ENCODE measurements at places on chromosomes 7 and 10.

DNA sequence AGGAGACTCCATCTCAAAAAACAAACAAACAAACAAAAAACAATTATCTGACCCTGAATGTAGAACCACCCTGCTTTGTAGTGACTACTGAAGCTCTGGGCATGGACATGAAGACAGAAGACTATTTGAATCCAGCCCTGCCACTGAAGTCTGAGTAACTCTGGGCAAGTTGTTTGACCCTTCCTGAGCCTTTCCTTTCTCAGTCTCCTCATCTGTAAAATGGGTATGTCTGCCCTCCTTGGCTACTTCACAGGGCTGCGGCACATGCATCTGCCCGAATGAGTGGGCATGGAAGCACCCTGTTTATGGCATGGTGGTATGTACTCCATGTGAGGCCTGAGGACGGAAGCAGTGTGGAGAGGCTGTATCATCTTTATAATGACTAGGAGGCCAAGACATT lies 22.2 kb upstream of the MALSU1 start:
- no peak for DNase-seq

GRCh38 chr10:121459279-121459621 lies 139.0 kb downstream of the FGFR2 start:
- no peak for DNase-seq

DNA sequence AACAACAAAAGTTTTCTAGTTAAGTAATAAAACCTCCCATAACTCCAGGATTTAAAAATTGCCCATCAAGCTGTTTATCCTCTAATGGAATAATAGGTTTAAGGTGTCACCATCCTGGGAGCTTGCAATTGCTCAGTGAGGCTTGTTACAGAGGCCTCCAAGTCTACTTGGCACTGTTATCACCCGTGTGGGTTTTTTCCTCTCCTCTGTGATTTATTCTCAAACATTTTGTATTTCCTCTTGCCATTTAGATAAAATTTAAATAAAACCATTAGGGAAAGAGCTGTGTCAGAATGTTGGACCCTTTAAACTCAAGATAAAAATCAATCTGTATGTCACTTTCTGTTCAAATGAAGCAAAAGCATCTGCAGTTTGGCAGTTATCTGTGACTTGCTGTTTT lies 202.6 kb downstream of the GALNT17 start:
- DNase-seq = no peak

DNA sequence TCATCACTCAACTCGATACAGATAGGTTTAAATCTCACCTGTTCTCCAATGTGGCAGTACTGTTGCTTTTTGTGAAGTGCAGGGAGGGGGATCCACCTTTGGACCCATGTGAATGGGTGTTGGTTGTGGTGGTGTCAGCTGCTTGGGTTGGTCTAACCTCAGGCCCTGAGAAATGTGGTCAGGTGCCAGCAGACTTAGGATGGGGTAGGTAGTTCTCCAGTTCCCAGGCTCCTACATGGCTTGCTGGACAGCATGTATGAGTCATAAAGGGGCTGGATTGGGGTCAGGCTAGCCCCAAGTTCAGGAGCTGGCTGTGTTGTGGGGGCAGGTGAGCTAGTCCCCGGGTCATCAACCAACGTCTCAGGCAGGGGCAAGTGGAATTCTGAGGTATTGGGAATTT lies 472.6 kb upstream of the CNTNAP2 start:
- DNase-seq = no peak

DNA sequence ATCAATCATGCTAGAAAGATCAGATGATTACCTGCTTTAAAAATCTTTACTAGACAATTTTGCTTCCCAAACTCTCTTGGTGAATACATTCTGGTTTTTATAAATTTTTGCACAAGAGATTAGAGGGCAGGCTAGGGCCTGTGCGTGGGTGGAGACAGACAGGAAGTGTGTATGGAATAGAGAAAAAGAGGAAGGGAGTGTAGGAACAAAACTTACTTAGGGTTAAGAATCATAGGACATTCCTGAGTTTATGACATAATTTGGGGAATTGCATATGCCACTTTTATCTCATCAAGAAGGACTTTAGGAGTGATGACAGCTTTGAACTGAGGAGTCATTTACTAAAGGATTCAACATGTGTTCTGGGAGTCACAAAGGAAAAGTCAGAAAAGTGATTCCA lies 31.3 kb downstream of the LAMB1 start:
- peak; percentile 64 for DNase-seq

- no peak for DNase-seq
Measured at GRCh38 chr10:77293773-77294172, 343.8 kb downstream of the KCNMA1 start.

- no peak for DNase-seq
Measured at GRCh38 chr7:32259931-32260596, 189.9 kb upstream of the PDE1C start.

DNA sequence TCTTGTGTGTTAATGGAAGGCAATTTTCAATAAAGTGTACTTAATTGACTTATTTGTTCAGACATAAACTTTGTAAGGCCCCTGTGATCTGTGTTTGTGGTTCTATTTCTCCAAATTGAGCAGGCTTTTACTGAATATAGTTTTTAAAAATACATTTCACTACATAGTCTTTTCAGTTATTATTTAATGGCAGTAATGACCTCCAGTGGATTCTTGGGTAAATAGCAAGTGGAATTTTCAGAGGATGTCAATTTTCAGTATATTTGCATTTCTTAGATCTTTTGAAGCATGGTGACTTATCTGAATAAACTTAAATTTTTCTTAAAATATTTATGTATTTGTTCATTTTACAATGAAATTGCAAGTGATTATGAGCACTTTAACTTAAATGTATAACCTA lies 203.1 kb upstream of the PCLO start:
- DNase-seq = peak; percentile 5

DNA sequence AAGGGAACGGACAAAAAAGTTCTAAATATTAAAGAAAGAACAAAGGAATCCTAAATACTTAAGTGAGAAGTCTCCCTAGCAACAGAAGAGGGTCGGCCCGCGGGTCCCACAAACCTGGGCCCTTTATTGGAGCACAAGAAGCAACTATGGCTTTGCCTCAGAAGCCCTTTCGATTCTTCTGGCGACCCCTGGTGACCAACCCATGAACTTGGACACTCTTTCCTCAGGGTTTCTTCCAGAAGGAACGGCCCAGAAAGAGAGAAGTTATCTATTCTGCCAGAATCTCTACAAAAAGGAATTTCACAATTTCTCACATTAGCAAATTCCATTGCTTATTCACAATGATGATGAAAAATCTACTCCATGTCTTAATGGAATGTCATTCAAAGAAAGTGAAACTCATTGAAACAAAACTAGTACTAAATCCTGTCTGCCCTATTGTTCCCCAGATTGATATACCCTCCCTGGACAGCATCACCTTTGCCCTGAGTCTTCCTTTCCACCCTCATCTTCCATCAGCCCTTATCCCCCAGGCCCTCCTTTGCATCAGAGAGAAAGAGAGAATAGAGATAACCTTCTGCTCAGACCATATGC lies 43.7 kb downstream of the CPVL start:
- DNase-seq = peak; percentile 77

DNA sequence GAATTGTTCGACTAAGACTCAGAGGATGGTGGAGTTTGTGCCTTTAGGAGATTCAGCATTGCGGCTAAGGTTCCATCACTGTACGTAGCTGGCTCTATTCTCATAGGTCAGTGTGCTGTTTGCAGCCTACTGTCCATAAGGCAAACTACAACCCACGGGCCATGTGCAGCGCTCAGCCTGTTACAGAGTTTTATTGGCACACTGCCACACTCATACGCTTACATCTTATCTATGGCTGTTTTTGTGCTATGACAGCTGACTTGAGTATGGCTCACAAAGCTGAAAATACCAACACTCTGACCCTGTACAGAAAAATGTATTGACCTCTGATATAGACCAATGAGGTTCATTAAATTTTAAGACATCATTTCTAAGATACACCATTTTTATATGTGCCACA lies 114.5 kb downstream of the ARID5B start:
- peak; percentile 39 for DNase-seq

GRCh38 chr7:4166807-4167206 lies 515.3 kb upstream of the FOXK1 start:
- DNase-seq = no peak

DNA sequence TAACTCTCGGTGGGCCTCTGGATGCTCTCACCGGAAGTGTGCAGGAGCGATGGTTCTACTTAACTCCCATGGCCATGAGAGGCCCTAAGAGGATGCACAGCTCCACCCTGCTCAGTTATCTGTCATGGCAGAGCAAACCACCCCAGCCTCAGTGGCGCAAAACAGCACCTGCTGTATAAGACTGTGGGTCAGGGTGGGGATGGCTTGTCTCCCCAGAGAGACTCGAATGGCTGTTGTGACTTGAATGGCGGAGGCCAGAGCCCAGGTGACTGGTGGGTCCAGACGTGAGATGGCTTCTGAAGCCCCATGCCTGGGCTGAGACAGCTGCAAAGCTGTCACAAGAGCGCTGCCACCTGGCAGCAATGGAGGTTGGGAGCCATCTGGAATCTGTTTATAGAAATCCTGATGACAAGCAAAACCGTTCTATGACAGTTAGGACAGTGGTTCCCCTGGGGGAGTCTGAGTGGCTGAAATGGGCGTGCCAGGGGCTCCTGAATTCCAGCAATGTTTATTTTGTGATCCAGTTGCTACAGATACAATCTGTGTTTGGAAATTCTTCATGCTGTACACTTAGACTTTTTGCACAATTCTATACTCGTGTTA lies 490.5 kb downstream of the TCERG1L start:
- DNase-seq = no peak

DNA sequence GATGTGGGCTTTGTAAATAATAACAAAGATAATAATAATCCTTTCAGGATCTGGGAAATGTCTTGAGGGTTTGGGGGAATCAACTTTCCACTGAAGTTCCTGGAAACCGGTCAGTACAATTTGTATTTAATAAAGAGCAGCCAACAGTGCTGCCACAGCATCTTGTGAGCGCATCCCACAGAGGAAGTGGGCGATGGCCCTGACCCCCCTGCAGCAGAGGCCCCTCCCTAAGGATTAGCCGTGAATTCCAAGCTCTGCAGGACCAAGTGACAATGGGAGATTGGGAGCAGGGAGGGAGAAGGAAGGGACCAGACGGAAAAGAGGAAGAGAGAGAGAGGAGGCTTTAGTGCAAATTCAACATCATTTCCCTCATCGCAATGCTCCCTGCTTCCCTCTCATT lies 349.2 kb downstream of the RNLS start:
- no peak for DNase-seq

GRCh38 chr7:124369310-124369709 lies 336.4 kb upstream of the TMEM229A start:
- DNase-seq = no peak

DNA sequence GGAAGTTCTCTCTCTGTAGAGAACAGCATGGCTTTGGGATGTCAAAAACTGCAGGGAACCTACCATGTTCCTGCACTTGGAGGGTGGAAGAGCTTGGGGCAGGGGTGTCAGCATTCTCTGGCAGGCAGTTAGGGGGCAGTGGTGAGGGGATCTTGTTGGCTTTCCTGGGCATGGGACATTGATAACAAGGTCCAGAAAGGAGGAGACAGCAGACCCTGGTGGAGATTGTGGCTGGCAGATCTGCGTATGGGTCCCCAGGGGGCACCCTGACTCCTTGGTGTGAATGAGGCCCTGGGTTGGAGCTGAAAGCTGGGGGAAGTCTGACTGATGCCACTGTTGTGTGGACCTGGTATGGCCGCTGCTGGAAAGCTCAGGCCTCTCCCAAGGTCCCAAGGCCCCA lies 22.9 kb upstream of the CAMK2B start:
- DNase-seq = peak; percentile 35

DNA sequence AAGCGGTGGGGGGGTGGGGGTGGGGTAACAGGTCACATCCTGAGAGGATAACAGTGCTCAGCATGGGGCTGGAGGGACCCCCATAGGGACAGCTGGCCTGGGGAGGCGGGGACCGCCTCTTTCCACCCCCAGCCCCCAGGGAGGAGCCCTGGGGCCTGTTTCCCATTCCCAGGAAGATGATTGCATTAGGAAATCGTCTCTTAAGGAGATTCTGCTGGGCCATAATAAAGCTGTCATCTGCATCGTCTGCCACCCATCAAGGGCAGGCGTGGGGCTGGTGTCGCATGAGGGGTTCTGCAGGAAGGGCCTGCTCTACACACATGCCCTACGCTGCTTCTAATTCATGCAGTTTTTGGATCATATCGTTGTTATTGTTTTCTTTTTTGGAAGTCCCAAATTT lies 17.2 kb downstream of the RET start:
- DNase-seq = no peak

GRCh38 chr10:77236029-77236428 lies 401.6 kb downstream of the KCNMA1 start:
- DNase-seq = no peak

GRCh38 chr10:78266741-78267469 lies 233.2 kb downstream of the RPS24 start:
- no peak for DNase-seq

DNA sequence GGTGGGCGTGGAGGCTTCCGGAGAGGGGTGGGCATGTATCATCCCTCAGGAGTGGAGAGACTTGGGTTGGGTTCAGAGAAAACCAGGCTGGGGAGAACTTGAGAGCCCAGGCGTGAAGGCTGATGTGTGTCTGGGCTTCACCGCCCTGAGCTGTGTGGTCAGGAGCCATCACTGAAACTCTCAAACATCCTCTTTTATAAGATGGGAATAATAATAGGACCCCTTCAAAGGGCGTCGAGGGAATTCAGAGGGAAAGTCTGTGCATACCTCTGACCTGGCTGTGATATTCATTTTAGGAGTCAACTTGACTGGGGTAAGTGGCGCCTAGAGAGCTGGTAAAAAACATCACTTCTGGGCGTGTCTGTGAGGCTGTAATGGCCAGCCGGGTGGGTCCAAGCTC lies 21.1 kb upstream of the PSMG3 start:
- no peak for DNase-seq

DNA sequence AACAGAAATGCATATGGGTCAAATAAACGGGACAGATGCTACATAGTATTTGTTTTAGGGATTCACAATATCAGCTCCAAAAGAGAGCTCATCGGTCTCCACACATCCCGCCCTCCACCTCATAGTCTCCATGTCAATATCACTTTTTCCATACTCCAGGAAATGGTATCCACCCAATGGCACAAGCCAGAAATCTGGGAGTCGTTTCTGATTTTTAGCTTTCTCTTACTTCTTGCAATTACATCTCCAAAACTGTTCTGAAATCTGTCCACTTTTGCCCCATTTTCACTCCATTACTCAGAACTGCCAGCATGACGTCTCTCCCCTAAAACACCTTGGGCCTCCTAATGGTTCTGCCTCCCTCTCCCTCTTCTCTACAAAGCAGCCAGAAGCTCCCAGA lies 47.4 kb upstream of the EZH2 start:
- DNase-seq = no peak
